ENCODE measurements at places on chromosomes 11 and 22. TPM values are rescaled to one million over a fixed set of nuclear protein-coding genes. Genes with fewer than 3 reads are reported as not detected.
A peak's percentile ranks its signal among the peaks of the same experiment; 100 is the strongest.

OR52H1 gene
- not detected for total RNA-seq

DYNC2H1 gene
- 2.4 TPM for total RNA-seq

ALX4 gene
- total RNA-seq: not detected

GGT1 gene
- total RNA-seq: 21.1 TPM

RAB30 gene
- 28.1 TPM for total RNA-seq

KRTAP5-2 gene
- not detected for total RNA-seq

SLC37A2 gene
- total RNA-seq: 2.4 TPM

OR52N4 gene
- total RNA-seq: 2.6 TPM

ANO3 gene
- total RNA-seq: not detected

ANO1 gene
- not detected for total RNA-seq

TAF10 gene
- 116 TPM for total RNA-seq

DNA sequence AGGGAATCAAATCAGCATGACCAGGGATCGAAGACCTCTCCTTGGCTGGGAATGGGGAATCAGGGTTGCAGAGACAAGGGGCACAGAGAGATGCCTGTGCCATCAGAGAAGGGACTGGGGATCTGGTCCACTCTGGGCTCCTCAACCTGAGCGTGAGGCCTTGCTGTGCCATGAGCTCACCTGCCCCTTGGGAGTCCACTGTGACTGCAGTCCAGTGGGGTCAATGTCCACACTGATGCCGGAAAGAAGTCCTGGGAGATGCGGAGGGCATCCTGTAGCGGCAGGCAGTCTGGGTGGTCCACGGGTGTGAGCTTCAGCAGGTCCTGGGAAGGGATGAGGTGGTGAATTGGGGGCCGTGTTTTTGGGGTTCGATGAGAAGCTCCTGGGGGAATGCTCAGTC lies 7.3 kb upstream of the RGL4 start:
- no peak for DNase-seq
- H3K27me3 ChIP-seq: no peaks in the 10 kb centered on the region
- no peak overlapping the region for H3K4me3 ChIP-seq
- H3K36me3 ChIP-seq: peaks cover 20% of the 10 kb centered on the region
- H3K4me1 ChIP-seq: peaks cover 13% of the 10 kb centered on the region

DNA sequence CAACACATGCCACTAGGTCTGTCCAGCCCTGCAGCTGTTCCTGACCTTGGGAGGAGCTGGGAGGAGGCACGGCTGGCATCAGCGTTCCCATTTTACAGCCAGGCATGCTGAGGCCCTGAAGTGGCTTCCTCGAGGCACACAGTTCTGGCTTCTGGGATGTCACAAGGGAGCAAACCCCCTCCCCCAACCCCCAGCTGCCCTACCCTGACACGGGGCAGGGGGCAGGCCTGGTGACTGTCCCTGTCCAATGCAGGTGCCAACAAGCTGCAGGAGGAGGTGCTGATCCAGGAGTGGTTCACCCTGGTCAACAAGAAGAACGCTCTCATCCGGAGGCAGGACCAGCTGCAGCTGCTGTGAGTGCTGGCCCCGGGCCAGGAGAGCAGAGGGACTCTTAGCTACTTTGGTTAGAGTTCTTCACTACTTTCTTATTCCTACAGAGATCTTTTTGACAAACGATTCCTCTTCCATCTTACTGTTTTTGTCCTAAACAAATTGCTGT lies 5.3 kb downstream of the KCNK7 start:
- no peaks in the 10 kb centered on the region for H3K27me3 ChIP-seq
- DNase-seq: no peak
- no peak overlapping the region for H3K27ac ChIP-seq
- H3K36me3 ChIP-seq: no peaks in the 10 kb centered on the region
- peaks cover 47% of the 10 kb centered on the region for H3K4me1 ChIP-seq

- H3K36me3 ChIP-seq: no peaks in the 10 kb centered on the region
- H3K27ac ChIP-seq: peak overlapping the region; percentile 74
- H3K4me1 ChIP-seq: peaks cover 8% of the 10 kb centered on the region
- H3K27me3 ChIP-seq: no peaks in the 10 kb centered on the region
- no peak for DNase-seq
These were observed 32.7 kb downstream of the TBC1D22A start for GRCh38 chr22:46795140-46795539.

DNA sequence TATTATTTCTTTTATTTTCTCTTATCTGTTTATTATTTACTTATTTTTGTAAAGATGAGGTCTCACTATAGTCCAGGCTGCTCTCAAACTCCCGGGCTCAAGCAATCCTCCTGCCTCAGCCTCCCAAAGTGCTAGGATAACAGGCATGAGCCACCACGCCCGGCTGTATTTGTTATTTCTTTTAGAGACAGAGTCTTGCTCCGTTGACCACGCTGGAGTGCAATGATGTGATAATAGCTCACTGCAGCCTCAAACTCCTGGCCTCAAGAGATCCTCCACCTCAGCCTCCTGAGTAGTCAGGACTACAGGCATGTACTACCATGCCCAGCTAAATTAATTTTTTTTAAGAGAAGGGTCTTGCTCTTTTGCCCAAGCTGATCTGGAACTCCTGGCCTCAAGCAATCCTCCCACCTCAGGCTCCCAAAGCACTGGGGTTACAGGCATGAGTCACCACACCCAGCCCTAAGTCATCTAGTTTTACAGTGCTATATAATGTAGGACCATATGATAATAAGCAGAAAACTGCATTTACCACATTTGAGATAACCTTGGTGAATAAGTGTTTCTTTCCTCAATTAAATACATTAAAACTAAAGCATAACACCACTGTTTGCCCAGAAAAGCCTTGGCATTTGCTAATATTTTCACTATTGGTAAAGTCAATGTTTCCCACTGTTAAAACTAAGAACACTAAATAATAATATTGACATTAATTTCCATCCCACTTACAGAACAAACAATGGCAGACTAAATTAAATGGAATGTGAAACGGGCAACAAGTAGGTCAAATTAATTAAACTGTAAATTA lies 127.5 kb downstream of the SIK3 start:
- peak overlapping the region; percentile 37 for H3K27ac ChIP-seq
- no peak for DNase-seq
- H3K4me3 ChIP-seq: no peak overlapping the region
- H3K4me1 ChIP-seq: peaks cover 51% of the 10 kb centered on the region
- peaks cover 7% of the 10 kb centered on the region for H3K36me3 ChIP-seq

GRCh38 chr11:112889446-112889845 lies 71.8 kb upstream of the NCAM1 start:
- no peak for DNase-seq
- peaks cover 13% of the 10 kb centered on the region for H3K27me3 ChIP-seq
- no peak overlapping the region for H3K4me3 ChIP-seq
- H3K27ac ChIP-seq: no peak overlapping the region
- no peaks in the 10 kb centered on the region for H3K4me1 ChIP-seq

- no peaks in the 10 kb centered on the region for H3K27me3 ChIP-seq
- DNase-seq: no peak
- no peaks in the 10 kb centered on the region for H3K36me3 ChIP-seq
- no peak overlapping the region for H3K27ac ChIP-seq
These were observed 96.7 kb upstream of the LUZP2 start for GRCh38 chr11:24400059-24400665.

- H3K27ac ChIP-seq: no peak overlapping the region
- peaks cover 4% of the 10 kb centered on the region for H3K27me3 ChIP-seq
- H3K36me3 ChIP-seq: no peaks in the 10 kb centered on the region
- no peak overlapping the region for H3K4me3 ChIP-seq
- H3K4me1 ChIP-seq: no peaks in the 10 kb centered on the region
These were observed 5.3 kb downstream of the OR51F2 start for GRCh38 chr11:4826425-4826824.

DNA sequence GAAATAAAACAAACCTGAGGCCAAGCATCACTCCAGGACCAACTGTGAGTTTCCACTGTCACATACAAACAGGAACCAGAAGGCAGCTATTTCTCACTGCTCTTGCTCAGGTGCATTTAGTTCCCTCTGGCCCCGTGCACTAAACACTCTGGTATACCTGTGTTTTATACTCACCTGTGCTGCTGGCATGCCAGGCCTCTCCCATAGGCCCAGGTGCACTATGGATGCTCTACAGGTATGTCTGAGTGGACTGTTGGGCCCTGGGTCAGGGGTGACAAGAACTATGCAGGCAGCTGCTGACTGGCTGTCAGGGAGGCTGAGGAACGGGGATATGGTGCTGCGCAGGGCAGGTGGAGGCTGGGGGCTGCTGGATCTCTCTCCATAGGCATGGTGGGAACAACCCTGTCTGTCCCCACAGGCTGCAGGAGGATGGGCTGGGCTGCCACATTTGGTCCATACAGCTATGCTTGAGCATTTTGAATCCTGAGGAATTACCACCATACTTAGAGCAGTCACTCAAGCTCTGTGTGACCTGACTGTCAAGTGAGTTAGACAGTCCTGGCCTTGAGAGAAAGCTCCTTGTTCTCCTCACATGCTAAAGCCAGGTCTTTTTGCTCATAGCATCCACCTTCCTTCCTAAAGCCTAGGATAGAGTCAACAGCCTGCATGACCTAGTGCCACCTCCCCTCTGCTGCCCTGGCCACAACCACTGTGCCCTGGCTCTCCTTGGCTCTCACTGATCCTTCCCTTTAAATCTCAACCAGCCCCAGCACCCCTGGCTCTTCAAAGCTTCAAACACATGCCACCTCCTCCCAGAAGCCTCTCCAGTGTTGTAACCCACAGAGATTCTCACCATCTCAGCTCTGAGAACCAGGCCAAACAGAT lies 72.9 kb downstream of the C11orf58 start:
- no peak for DNase-seq
- no peak overlapping the region for H3K4me3 ChIP-seq
- no peaks in the 10 kb centered on the region for H3K27me3 ChIP-seq
- no peaks in the 10 kb centered on the region for H3K36me3 ChIP-seq
- H3K4me1 ChIP-seq: peaks cover 3% of the 10 kb centered on the region
- no peak overlapping the region for H3K27ac ChIP-seq

DNA sequence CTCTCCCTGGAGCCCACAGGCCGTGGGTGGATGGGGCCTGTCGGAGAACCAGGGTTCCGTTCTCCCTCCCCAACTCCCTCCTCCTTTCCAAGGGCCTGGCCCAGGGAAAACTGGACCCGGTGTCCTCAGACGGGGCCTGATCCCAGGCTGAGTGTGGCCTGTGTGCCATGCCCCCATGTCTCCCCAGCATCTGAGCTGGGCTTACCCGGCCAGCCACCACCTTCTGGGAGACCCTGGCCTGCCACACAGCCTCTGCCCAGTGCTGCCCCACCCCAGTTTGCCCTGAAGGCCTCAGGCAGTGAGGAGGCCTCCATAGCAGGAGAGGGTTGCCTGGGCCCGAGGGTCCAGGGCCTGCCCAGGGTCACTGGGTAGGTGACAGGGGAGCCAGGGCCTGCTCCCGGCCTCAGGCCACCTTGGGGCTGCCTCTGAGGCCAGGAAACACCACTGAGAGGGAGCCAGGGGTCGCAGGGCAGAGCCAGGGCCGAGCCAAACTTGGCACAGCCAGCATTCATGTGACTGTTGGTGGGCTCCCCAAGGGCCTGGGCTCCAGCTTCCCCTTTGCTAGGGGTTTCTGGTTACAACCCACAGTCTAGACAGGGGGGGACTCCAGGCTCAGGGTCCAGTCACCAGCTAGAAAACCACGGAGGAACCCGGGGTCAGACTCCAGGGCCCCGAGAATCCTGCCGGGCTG lies 590 bp upstream of the IFITM10 start:
- peaks cover 7% of the 10 kb centered on the region for H3K27me3 ChIP-seq
- DNase-seq: no peak
- peak overlapping the region; percentile 78 for H3K4me3 ChIP-seq
- peaks cover 7% of the 10 kb centered on the region for H3K36me3 ChIP-seq
- peaks cover 66% of the 10 kb centered on the region for H3K4me1 ChIP-seq
- no peak overlapping the region for H3K27ac ChIP-seq

- no peak overlapping the region for H3K4me3 ChIP-seq
- DNase-seq: no peak
- no peaks in the 10 kb centered on the region for H3K36me3 ChIP-seq
These were observed 49.7 kb upstream of the FGF3 start for GRCh38 chr11:69868871-69869270.

DNA sequence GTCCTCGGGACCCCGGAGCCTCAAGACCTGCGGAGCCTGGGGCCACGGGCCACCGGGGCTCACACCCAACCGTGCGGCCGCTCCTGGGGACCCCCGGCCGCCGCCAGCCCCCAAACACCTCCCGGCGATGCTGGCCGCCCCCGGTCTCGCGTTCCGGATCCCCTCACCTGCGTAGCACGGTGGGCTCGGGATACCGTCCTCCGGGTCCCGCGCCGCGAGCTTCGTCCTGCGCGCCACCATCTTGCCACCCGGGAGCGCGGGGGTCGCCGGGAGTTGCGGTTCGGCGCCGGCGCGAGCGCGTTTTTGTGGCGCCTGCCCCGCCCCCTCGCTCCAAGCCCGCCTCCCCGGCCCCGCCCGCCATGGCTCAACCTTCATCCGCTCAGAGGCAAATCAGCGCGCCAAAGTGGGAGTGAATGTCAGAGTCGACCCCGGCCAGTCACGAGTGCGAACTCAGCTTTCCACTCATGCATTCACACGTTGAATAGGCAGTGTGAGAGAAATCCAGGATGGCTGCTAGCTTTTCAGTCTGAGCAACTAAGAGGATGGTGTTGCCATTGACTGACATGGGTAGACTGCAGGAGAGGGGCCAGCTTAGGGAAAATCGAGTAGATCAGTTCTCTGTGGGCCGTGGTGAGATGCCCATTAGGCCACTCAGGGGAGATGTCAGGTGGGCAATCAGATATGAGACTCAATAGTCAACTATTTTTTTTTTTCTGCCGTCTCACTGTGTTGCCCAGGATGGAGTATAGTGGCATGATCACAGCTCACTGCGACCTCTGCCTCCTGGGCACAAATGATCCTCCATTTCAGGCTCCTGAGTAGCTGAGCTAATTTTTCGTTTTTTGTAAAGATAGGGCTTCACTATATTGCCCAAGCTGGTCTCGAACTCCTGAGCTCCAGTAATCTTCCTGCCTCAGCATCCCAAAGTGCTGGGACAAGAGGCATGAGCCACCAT lies 28.3 kb downstream of the SERHL2 start:
- DNase-seq: peak; percentile 73
- no peaks in the 10 kb centered on the region for H3K27me3 ChIP-seq
- H3K27ac ChIP-seq: peak overlapping the region; percentile 60
- no peaks in the 10 kb centered on the region for H3K36me3 ChIP-seq
- peaks cover 17% of the 10 kb centered on the region for H3K4me1 ChIP-seq
- H3K4me3 ChIP-seq: peak overlapping the region; percentile 98

- no peak overlapping the region for H3K4me3 ChIP-seq
- peak overlapping the region; percentile 81 for H3K27ac ChIP-seq
- peaks cover 7% of the 10 kb centered on the region for H3K4me1 ChIP-seq
- no peak for DNase-seq
- H3K27me3 ChIP-seq: peaks cover 6% of the 10 kb centered on the region
These were observed 37.9 kb downstream of the TST start for GRCh38 chr22:36981247-36981775.

GRCh38 chr11:3623121-3623520 lies 18.7 kb downstream of the ART5 start:
- no peaks in the 10 kb centered on the region for H3K27me3 ChIP-seq
- peaks cover 5% of the 10 kb centered on the region for H3K4me1 ChIP-seq
- no peak for DNase-seq

DNA sequence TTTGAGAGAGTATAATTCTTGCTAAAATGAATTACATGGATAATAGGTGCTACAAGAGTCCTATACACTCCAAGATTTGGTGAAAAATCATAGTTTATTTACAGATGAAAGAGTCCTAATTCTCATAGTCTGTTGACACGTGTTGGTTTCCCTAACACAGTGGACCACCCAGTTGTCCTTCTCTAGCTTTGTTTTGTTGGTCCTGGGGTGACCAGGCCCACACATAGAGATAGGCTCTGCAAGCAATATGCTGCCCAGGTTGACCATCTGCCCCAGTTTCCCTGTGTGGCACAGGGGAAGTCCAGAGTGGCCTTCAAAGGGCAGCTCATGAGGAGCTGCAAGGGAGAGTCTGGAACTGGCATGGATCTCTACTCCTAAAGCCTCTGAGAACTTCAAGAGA lies 184.9 kb downstream of the MAML2 start:
- DNase-seq: no peak
- H3K4me3 ChIP-seq: no peak overlapping the region
- no peaks in the 10 kb centered on the region for H3K27me3 ChIP-seq
- H3K36me3 ChIP-seq: peaks cover 10% of the 10 kb centered on the region
